ENCODE measurements at places on chromosomes 2 and 18.

- no peak for DNase-seq
Observed at GRCh38 chr2:100662866-100663265, 100.1 kb downstream of the PDCL3 start.

DNA sequence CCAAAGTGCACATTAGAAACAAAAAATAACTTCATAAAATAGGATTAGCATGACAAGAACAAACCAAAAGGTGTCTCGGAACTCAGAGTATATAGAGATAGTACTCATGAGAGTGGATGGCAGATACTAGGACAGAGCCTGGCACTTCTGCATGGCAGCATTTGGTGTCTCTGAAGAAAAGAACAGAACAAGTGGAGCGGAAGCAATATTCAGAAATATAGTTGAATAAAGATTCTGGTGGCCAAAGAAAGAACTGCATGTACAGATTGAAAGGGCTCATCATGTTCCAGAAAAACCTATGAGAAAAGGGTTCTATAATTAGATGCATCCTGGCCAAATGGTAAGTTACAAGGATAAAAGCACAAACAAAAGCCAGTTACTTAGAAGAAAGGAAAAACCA lies 90.9 kb downstream of the CCDC138 start:
- no peak for DNase-seq

DNA sequence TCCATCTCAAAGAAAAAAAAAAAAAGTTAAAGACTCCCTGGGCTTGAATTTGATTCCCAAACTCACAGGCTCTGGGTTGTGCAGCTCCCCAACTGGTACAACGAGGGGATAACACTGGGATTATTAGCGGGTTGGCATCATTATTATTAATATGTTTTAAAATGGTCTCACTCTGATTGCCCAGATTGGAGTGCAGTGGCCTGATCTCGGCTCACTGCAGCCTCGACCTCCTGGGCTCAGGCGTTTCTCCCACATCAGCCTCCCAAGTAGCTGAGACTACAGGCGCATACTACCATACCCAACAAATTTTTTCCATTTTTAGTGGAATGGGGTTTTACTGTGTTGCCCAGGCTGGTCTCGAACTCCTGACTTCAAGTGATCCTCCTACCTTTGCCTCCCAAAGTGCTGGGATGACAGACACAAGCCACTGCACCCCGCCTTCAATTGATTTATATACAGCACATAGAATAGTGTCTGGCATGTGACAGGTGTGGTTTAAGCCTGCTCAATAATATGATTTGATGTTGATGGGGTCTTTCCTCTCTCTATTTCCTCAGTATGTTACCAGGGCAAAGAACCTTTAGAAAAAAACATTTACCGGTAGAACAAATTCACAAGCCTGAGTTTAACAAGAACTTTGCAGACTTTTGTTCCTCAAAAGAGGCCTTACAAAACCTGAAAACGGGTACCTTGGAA lies 12.2 kb downstream of the MYCN start:
- DNase-seq = no peak

- no peak for DNase-seq
Observed at GRCh38 chr18:58353581-58353980, 275.3 kb downstream of the ALPK2 start.

DNA sequence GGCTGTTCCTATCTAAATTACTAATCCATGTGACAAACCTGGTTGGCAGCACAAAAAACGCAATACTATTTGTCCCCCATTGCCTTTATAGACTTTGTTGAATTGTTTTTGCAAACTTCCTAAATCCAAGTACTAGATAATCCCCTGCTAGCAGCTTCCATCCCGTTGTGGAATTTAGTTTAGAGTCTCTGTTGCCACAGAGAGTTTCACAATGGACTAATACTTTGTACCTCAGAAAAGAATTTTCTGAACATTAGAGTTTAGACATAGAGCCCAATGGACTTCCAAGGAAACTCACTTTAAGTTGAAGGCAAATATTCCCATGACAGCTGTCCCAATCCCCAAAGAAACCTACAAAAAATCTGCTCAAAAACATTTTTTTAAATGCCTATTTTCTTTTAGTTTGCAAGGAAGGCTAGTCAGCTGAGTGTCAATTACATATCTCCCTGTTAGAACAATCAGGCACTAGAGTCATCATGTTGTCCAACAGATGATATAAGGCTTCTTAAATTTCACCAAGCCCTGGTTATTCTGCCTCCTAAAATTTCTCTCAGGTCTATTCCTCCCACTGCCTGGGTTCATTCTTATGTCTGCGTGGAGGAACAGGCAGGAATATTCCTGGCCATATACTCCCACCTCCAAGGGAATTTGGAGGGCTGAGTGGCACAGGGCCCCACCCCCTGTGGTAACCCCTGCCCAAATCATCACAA lies 27.2 kb downstream of the RNF152 start:
- no peak for DNase-seq

DNA sequence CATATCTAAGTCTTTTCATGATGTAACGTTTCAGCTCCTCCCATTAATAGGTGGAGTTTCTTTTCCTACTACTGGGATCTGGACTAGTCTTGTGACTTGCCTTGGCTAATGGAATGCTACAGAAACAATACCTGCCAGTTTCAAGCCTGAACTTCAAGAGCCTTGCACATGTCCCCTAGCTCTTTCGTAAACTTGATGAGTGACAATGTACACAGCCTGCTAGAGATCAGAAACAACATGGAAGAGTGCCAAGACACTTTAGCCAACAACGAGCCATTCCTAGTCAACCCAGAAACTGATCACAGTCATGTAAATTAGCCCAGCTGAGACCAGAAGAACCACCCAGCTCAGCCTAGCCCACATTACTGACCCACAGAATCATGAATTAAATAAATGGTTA lies 24.8 kb upstream of the STK39 start:
- DNase-seq = no peak

GRCh38 chr2:9370746-9371145 lies 52.6 kb downstream of the ITGB1BP1 start:
- no peak for DNase-seq

DNA sequence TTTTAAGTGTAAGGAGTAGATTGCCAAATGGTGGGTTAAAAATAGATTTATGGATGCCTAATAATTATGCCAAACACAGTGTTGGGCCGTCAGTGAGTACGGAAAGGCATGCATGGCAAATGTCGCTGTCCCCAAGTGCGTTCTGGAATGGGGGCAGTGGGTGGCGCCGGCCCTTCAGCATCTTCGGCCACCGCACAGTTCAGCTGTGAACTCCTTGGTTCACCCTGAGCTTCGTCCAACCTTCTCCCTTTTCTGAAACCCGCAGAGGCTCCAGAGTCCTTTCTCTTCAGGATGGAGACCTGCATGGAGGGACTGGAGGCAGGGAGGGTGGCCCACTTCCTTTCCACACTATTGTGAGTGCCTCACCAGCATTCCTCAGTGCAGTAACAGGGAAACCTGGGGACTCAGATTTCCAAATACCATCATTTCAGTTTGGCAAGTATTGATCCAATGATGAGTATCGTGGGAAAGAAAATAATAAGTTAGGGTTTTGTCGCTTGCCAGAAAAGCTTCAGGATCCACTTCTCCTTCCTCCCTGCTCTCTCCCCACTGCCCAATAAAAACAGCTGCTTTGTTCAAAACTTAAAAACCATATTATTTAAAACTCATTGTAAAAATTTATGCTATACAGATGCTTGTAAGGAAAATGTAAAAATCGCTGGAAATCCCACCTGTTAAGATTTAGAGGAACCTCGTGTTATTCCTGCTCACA lies 74.6 kb upstream of the TXNDC2 start:
- DNase-seq = no peak

All from activated naive CD4-positive, alpha-beta T cell treated with Interleukin-2 at 50 U/mL for 16 hours (primary cell).